ENCODE measurements at places on chromosomes 11 and 22. TPM values are rescaled to one million over a fixed set of nuclear protein-coding genes. Genes with fewer than 3 reads are reported as not detected.

SCGB1C1 gene
- total RNA-seq = not detected

GRCh38 chr11:94909371-94909820 lies 64.0 kb downstream of the CWC15 start:
- no peak overlapping the region for H3K27ac ChIP-seq
- H3K36me3 ChIP-seq = no peaks in the 10 kb centered on the region
- H3K4me1 ChIP-seq = no peaks in the 10 kb centered on the region
- no peak for DNase-seq
- H3K27me3 ChIP-seq = no peaks in the 10 kb centered on the region
- H3K4me3 ChIP-seq = no peak overlapping the region

- no peaks in the 10 kb centered on the region for H3K27me3 ChIP-seq
- DNase-seq = no peak
Measured at GRCh38 chr11:72100462-72100861, 2.6 kb downstream of the LAMTOR1 start.

DNA sequence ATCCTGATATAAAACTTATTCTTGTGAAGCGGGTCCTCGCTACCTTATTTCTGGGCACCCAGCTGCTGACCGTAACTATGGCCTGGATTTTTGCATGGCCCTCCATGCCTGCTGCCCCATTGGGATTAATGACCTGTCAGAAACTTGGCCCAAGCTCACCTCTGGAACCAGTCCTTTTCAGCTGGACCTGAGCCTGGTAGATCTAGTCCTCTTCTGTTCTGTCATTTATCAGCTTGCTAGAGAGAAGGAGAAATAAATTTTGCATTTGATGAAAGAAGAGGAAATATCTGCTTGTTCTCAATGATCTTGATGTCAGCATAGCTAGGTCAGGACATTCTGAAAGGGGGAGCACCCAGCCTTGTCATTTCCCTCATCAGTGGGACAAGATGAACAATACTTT lies 387.8 kb upstream of the LARGE1 start:
- DNase-seq = no peak
- H3K4me3 ChIP-seq = no peak overlapping the region
- H3K36me3 ChIP-seq = no peaks in the 10 kb centered on the region
- no peaks in the 10 kb centered on the region for H3K27me3 ChIP-seq

DNA sequence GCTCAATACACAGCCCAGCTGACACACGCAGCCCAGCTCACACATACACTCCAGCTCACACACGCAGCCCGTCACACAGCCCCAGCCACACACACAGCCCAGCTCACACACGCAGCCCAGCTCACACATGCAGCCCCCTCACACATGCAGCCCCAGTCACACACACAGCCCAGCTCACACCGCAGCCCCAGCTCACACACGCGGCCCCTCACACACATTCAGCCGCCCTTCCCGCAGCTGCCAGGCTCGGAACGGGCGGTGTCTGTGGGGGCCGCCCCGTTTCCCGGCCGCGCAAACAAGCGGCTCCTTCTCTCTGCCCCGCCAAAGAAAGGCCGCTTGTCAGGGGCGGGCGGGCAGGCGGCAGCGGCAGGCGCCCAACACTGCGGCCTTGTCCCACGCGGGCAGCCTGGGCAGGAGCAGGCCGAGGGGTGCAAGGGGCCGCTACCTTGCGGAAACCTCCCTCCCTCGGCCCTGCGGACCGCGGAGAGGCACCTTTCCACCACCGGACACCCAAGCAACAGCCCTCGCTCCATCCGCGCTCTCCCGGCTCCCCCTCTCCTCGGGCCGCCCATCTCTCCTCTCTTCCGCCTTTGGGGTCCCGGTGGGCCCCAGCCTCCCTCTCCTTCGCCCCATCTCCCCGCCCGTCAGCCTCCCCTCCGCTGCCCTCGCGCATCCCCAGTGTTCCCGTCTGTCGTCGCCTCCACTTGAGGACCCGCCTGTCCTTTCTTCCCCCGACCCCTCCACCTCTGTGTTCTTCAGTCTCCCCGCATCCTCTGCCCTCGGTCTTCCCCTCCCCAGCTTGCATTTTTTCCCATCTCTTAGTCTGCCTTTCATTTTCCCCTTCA lies 2.2 kb downstream of the PHLDB1 start:
- peaks cover 78% of the 10 kb centered on the region for H3K4me1 ChIP-seq
- peak overlapping the region; percentile 94 for H3K4me3 ChIP-seq
- H3K27me3 ChIP-seq = no peaks in the 10 kb centered on the region
- H3K27ac ChIP-seq = peak overlapping the region; percentile 98
- H3K36me3 ChIP-seq = no peaks in the 10 kb centered on the region
- DNase-seq = no peak

SAA2 gene
- 19.4 TPM for total RNA-seq

NECTIN1 gene
- total RNA-seq = 58.2 TPM

GALR3 gene
- total RNA-seq = not detected

KREMEN1 gene
- 24.6 TPM for total RNA-seq

PACSIN3 gene
- 59.4 TPM for total RNA-seq

OR51E2 gene
- total RNA-seq = 0.98 TPM

- H3K4me3 ChIP-seq = no peak overlapping the region
- no peaks in the 10 kb centered on the region for H3K27me3 ChIP-seq
- no peak for DNase-seq
- H3K27ac ChIP-seq = no peak overlapping the region
- H3K36me3 ChIP-seq = no peaks in the 10 kb centered on the region
Measured at GRCh38 chr22:43885319-43885671, 6.5 kb downstream of the PNPLA5 start.

DNA sequence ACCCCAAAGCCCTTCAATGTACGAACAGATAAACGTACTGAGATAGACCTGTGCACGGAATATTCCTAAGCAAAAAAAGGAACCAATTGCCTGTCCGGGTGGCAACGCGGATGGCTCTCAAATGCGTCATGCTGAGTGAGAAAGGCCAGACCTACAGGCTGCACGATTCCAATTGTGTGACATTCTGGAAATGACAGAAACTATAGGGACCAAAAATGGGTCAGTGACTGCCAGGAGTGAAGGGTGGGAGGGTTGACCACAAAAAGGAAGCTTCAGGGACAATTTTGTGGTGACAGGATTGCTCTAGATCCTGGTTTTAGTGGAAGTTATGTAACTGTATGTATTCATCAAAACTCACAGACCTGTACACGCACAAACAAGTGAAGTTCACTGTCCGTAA lies 24.0 kb upstream of the SYT8 start:
- H3K36me3 ChIP-seq = no peaks in the 10 kb centered on the region
- H3K4me1 ChIP-seq = no peaks in the 10 kb centered on the region
- H3K4me3 ChIP-seq = no peak overlapping the region
- H3K27ac ChIP-seq = no peak overlapping the region
- no peaks in the 10 kb centered on the region for H3K27me3 ChIP-seq

- no peaks in the 10 kb centered on the region for H3K36me3 ChIP-seq
- H3K4me3 ChIP-seq = no peak overlapping the region
- H3K27me3 ChIP-seq = no peaks in the 10 kb centered on the region
- no peaks in the 10 kb centered on the region for H3K4me1 ChIP-seq
- peak; percentile 72 for DNase-seq
Measured at GRCh38 chr22:27386186-27386585, 415.4 kb downstream of the MN1 start.

DNA sequence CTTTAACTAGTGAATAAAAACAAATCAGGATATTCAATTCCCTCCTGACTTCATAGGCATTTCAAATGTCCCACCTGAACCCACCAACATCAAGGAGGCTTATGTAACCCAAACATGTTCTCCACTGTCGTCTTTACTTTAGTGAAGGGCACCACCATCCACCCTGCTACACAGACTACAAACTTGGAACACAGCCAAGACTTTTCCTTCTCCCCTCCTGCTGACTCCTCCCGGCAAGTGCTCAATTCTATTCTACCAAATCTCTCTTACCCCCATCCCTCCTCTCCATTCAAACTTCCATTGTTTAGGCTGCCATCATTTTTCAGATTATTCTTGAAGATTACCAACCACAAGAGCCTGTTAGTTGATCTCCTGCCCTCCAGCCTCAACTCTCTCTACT lies 24.3 kb downstream of the SAAL1 start:
- no peak overlapping the region for H3K4me3 ChIP-seq
- DNase-seq = no peak
- no peaks in the 10 kb centered on the region for H3K27me3 ChIP-seq
- peaks cover 21% of the 10 kb centered on the region for H3K36me3 ChIP-seq

DNA sequence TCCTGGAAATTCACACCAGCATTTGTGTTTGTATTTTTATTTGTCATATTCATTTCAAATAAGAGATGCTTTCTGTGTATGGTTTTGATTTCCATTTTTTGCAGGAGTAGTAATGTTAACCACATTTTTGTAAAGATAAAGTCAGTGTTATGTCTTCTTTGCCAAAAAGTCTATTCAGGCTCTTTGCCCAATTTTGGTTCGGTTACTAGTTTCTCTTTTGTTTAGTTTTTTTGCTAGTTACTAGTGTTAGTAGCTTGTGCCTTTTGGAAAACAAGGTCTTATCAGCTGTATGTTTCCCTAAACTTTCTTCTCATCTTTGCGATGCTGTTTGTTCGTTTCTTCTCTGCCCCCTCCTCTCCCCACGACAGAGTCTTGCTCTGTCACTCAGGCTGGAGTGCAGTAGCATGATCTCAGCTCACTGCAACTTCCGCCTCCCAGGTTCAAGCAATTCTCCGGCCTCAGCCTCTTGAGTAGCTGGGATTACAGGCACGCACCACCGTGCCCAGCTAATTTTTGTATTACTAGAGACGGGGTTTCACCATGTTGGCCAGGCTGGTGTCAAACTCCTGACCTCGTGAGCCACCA lies 112.3 kb upstream of the GRK3 start:
- H3K4me3 ChIP-seq = no peak overlapping the region
- peaks cover 51% of the 10 kb centered on the region for H3K4me1 ChIP-seq
- no peak for DNase-seq
- no peak overlapping the region for H3K27ac ChIP-seq
- no peaks in the 10 kb centered on the region for H3K36me3 ChIP-seq

GRCh38 chr22:25148149-25148691 lies 51.4 kb upstream of the CRYBB3 start:
- peaks cover 32% of the 10 kb centered on the region for H3K4me1 ChIP-seq
- no peak overlapping the region for H3K27ac ChIP-seq
- H3K27me3 ChIP-seq = no peaks in the 10 kb centered on the region
- no peaks in the 10 kb centered on the region for H3K36me3 ChIP-seq
- DNase-seq = no peak

CAVIN3 gene
- 156 TPM for total RNA-seq

- no peaks in the 10 kb centered on the region for H3K4me1 ChIP-seq
- DNase-seq = no peak
- H3K27ac ChIP-seq = no peak overlapping the region
- no peak overlapping the region for H3K4me3 ChIP-seq
Measured at GRCh38 chr11:81916451-81916850, 817.2 kb downstream of the FAM181B start.

GRCh38 chr22:46632646-46633249 lies 12.6 kb downstream of the GRAMD4 start:
- no peak overlapping the region for H3K4me3 ChIP-seq

PATE2 gene
- total RNA-seq = not detected

DNA sequence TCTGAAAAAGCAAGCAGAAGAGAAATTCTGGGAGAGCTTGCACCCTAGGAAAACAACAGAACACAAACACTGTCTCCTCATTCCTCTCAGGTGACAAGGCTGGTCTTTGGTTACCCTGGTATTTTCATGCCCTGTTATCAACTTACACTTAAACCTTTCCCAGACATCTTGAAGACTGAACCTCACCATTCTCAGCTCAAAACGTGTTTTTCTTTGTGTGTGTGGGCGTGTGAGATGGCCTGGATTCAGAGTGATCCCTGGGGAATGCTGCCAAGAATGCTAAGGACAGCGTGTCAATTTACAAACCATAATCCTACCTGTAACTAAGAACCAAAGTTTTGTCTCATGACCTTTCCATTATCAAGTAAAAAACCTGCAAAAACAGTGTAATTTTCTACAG lies 33.3 kb downstream of the ELF5 start:
- no peaks in the 10 kb centered on the region for H3K4me1 ChIP-seq
- H3K27me3 ChIP-seq = no peaks in the 10 kb centered on the region
- no peak for DNase-seq
- no peak overlapping the region for H3K27ac ChIP-seq
- no peak overlapping the region for H3K4me3 ChIP-seq
- no peaks in the 10 kb centered on the region for H3K36me3 ChIP-seq

GRCh38 chr11:116640641-116641402 lies 132.0 kb downstream of the BUD13 start:
- H3K4me3 ChIP-seq = no peak overlapping the region
- H3K27ac ChIP-seq = no peak overlapping the region
- H3K4me1 ChIP-seq = no peaks in the 10 kb centered on the region
- H3K27me3 ChIP-seq = no peaks in the 10 kb centered on the region
- DNase-seq = no peak

DNA sequence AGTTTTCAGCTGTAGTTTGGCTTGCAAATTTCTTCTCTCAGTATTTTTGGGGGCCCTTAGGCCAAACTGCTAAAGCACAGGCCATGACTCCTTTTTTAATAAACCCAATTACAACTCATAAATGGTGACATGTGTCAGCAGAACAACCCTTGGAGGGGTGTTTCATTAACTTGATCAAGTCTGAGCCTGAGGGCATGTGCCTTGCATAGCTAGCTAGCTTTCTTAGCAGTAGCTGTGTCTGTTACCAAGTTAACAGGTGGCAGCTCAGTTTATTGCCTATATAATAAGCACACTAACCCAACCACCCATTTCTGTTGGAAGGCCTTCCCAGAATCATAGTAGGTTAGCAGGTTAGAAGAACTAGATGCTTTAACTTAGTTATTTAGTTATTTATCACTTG lies 950.3 kb upstream of the CCDC90B start:
- H3K4me3 ChIP-seq = no peak overlapping the region
- no peaks in the 10 kb centered on the region for H3K36me3 ChIP-seq
- H3K4me1 ChIP-seq = no peaks in the 10 kb centered on the region
- no peak overlapping the region for H3K27ac ChIP-seq
- DNase-seq = no peak
- H3K27me3 ChIP-seq = no peaks in the 10 kb centered on the region

GRCh38 chr11:87022254-87022653 lies 15.5 kb upstream of the TMEM135 start:
- no peak overlapping the region for H3K27ac ChIP-seq
- DNase-seq = no peak
- H3K36me3 ChIP-seq = no peaks in the 10 kb centered on the region
- no peaks in the 10 kb centered on the region for H3K27me3 ChIP-seq
- H3K4me1 ChIP-seq = no peaks in the 10 kb centered on the region

DNA sequence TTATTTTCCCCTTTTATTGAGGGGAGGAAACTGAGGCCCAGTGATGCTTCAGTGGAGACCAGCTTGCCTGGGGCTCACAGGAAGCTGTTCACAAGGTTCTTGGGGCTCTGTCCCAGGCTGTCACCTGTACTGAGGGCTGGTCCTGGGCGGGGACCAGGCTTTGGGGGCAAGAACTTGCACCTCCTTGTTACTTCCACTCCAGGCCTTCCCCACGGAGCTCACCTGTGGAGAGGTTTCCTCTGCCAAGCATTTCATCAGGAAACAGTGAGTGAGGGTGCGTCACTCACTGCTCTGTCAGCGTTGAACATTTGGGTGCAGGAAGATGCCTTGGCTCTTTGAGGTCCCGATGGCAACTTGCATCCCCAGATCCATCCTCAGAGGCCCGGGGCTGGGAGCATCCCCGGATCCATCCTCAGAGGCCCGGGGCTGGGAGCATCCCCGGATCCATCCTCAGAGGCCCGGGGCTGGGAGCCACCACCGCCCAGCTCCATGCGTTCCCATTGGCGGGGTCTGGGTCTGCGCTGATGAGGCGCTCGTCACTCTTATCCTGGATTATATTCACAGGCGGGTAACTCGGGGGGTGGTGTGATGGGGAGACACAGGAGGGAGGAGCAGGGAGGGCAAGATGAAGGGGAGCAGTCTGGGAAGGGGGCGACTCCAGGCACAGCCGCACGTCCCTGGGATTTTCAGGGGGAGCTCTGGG lies 1.4 kb upstream of the SMIM38 start:
- H3K36me3 ChIP-seq = no peaks in the 10 kb centered on the region
- H3K27me3 ChIP-seq = no peaks in the 10 kb centered on the region
- no peak overlapping the region for H3K4me3 ChIP-seq
- no peak for DNase-seq
- peaks cover 23% of the 10 kb centered on the region for H3K4me1 ChIP-seq

All from vagina (tissue), 2 donors.